Right renal pelvis (tissue), 4 donors: ENCODE measurements at places on chromosomes 6 and 20. TPM values are rescaled to one million over a fixed set of nuclear protein-coding genes. Genes with fewer than 3 reads are reported as not detected.

ENPP3 gene
- polyA plus RNA-seq, result 13.7 TPM

PLEKHG1 gene
- polyA plus RNA-seq, result 39.4 TPM

BTN1A1 gene
- 0.16 TPM for polyA plus RNA-seq

HLA-DPB1 gene
- polyA plus RNA-seq, result 18.4 TPM

BANF2 gene
- 0.18 TPM for polyA plus RNA-seq

CNKSR3 gene
- polyA plus RNA-seq, result 64.0 TPM

NDRG3 gene
- polyA plus RNA-seq, result 31.3 TPM

NMBR gene
- polyA plus RNA-seq, result 0.21 TPM

SSR1 gene
- polyA plus RNA-seq, result 140 TPM

SLC35F1 gene
- 3.9 TPM for polyA plus RNA-seq

DNA sequence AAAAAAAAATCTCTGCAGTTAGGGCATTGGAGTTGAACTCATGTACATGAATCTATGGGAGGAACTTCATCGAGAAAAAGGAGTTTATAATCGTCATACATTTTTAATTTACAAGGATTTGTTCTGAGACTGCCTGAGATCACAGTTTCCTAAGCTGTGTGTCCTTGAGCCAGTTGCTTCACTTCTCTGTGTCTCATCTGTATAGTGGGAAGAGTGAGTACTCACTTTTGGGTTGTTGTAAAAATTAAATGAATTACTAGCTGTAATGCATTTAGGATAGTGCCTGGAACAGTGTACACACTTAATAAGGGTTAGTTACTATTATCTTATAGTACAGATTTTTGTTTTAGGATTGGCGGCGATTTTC lies 42.5 kb downstream of the EYA2 start:
- no peak for DNase-seq

GRCh38 chr6:52661551-52661950 lies 9.4 kb upstream of the TMEM14A start:
- DNase-seq, result no peak

DNA sequence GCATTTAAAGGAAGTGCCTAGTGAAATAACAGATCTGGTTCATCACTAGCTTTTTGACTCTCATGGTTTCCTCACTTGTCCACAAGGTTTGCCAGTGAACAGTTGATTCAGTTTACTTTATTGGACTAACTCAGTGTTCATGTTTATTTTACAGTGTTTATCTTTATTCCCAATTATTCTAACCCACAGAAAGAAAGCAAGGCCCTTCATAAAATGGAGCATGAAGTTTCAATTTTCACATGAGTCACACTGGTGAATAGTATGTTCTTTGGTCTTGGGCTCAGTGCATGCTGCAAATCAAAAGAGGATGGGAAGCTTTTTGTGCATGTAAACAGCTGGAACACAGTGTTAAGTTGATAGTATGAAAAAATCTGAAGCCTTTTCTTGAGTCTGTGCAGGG lies 217.6 kb upstream of the HDDC2 start:
- DNase-seq, result no peak

GRCh38 chr20:58401162-58401561 lies 12.1 kb downstream of the VAPB start:
- DNase-seq, result no peak

DNA sequence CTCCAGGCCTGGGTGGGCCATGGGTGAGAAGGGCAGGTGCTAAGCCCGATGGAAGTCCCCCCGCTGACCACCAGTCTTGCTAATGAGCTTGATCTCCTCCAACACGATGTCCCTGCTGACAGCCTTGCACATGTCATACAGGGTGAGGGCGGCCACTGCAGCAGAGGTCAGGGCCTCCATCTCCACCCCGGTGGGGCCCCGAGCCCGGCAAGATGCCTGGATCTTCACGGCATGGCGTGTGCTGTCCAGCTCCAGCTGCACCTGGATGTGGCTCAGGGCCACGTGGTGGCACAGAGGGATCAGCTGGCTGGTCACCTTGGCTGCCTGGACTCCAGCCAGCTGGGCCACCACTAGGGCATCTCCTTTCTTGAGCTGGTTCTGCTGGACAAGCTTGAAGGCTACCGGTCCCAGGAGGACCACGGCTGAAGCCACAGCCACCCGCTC lies 27.9 kb downstream of the MOCS1 start:
- no peak for DNase-seq

DNA sequence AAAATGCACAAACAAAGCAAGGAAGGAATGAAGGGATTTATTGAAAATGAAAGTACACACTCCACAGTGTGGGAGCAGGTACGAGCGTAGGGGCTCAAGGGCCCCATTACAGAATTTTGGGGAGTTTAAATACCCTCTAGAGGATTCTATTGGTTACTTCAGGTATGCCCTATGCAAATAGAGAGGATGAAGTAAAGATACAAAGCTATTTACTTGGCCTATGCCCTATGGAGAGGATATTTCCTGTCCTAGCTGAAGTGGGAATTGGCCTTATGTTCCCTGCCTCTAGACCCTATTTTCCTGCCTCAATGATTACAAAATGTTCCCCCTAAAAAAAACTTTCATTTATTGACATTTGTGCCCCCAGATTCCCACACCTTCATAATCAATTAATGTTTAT lies 59.7 kb upstream of the ASIP start:
- no peak for DNase-seq

GRCh38 chr6:132257561-132257960 lies 143.7 kb downstream of the MOXD1 start:
- no peak for DNase-seq

DNA sequence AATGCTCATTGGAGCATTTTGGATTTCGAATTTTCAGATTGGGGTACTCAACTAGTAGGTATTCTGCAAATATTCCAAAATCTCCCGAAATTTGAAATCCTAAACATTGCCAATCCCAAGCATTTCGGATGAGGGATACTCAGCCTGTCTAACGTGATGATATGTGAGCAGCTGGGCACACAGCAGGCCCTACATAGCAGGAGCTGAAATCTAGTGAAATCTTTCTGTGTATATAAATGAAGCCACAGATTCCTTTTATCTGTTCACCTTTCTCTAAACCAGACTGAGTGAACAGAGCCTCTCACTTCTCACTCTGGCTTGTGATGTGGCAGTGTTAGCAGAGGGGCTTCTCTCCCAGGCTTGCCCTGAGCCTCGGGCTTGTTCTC lies 17.8 kb downstream of the STX16 start:
- no peak for DNase-seq

- no peak for DNase-seq
Observed at GRCh38 chr6:130944486-130944885, 117.3 kb downstream of the SMLR1 start.

GRCh38 chr6:69958978-69959377 lies 92.6 kb downstream of the COL19A1 start:
- DNase-seq, result no peak

- DNase-seq, result no peak
Observed at GRCh38 chr20:10541668-10542411, 106.7 kb downstream of the SLX4IP start.

DNA sequence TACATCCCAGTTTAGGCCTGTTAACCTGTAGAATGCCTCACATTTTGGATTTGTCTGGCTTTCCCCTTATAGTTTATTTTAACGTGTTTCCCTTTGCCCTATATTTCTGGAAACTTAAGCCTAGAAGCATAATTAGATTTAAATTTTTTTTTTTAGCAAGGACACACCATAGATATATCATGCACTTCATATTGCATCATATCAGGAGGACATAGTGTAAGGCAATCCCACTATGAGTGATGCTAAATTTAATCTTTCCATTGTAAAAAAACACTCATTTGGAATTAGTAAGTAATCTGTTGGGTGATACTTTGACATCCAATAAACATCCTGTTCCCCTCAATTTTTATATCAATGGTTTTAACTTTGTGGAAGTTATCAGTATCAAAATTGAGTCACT lies 10.3 kb upstream of the FAXC start:
- DNase-seq, result no peak

DNA sequence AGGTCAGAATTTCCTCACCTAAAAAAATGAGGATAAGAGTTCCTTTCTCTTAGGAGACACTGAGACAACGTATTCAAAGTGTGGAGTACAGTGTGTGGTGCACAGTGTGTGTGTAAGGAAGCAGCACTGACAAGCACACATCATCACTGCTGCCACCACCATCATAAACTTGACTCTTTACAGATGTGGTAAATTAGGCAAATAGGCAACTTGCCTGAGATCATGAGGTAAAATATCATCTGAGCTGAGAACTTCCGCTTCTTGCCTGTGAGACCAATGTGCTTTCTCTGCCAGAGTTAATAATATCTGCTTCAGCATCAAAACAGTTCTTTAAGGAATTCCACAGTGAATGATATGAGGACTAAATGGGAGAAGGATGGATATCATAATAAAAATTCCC lies 52.7 kb downstream of the LYRM4 start:
- DNase-seq, result no peak

DNA sequence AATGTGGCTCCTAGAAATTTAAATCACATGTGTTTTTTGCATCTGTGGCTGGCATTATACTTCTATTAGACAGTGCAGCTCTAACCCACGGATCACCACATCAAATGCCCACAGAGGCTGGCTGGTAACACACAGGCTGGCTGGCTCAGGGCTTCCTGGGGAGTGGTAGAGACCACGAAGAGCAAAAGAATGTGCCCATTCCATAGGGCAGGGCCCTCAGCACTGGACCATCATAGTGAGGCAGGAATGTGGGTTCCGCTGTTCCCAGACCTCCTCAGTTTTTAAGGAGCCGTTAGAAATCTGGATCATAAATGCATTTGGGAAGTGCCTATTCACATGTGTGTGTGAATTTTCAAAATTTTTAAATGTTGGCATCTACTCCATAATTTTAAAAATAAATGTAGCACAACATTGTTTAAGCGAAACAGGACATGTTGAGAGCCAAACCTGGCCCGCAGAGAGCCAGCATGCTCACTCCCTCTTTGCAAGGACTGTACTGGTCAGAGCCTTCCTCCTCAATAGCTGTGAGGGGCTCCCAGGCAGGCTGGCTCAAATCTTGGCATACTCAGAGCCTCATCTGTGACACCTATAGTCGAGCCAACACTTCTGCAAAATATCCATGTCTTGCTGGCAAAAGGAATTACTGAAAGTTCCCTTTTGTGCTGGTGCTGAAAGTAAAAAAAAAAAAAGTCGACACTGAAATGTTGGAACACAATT lies 190.5 kb downstream of the FNDC1 start:
- DNase-seq, result no peak

GRCh38 chr20:31537116-31537871 lies 23.1 kb downstream of the HM13 start:
- DNase-seq, result no peak

DNA sequence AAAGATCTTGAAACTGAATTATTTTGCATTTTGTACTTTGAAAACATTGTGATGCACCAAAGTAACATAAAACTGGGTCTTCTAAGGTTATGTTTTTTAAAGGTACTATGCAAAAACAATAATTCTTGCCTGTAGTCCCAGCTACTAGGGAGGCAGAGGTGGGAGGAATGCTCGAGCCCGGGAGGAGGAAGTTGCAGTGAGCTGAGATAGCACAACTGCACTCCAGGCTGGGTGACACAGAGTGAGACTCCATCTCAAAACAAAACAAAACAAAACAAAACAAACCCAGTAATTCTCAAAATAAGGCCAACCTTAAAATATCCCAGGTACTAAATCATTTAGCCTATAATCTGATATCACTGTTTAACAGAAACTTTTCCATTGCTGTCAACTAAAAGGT lies 269.6 kb downstream of the KHDC1L start:
- DNase-seq, result no peak

- DNase-seq, result no peak
Observed at GRCh38 chr20:46260936-46261454, 47.3 kb downstream of the CDH22 start.

- no peak for DNase-seq
Observed at GRCh38 chr6:77502981-77503380, 39.7 kb upstream of the HTR1B start.

DNA sequence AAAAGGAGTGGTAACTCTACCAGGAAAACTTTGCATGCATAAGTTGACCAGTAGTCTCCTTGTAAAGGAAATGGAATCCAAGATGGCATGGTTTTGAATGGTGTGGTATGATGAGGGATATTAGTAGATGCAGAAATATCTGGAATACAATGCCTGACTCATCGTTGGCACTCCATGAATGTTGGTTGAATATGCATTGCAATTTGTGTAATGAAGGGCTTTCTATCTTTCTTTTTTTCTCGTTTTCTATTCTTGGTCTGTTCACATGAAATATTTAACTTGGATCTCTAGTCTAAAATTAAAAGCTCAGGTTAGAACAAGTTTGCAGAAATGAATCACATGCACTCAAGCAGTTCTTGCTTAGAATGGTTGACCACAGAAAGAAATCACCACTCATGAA lies 277.3 kb upstream of the PRND start:
- DNase-seq, result no peak

DNA sequence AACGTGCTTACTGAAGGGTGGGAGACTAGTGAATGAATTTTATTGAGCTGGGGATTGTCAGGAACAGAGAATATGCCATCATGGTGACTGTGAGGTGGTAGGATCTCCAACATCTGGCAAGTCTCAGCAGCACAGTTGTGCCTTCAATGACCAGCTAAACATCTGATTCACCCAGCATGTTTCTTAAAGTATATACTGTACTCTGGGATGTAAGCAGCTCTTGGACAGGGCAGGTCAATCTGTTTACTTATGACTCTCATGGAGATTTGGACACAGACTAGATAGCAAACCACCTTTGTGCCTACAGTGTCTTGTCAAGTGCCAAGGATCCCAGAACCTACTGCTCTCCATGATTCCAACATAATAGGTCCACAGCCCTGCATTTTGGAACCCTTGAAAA lies 801.0 kb upstream of the CITED2 start:
- DNase-seq, result no peak

- no peak for DNase-seq
Observed at GRCh38 chr6:140897804-140898573, 1234.7 kb upstream of the GJE1 start.
